ENCODE measurements at places on chromosomes 1 and 21.

- no peak for DNase-seq
Observed at GRCh38 chr1:203589595-203589994, 37.0 kb upstream of the ATP2B4 start.

DNA sequence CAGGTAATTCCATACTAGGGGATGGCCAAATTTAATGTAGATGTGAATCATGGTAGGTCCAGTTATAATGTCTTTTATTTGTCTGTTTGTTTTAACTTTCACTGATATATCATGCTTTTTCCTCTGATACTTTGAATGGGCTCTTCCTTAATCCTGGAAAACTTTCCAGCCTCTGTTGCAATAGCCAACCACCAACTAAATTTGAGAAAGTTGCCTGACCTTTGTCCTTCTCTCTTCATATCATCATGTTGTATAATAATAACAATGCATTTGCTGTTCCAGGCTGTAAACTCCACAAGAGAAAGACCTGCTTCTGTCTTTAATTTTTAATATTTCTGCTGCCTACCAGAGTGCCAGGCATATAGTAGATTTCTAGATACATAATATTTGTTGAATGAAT is 146.1 kb downstream of the HMCN1 start:
- no peak for DNase-seq

- DNase-seq, result no peak
Observed at GRCh38 chr1:164803366-164803765, 244.4 kb downstream of the PBX1 start.

DNA sequence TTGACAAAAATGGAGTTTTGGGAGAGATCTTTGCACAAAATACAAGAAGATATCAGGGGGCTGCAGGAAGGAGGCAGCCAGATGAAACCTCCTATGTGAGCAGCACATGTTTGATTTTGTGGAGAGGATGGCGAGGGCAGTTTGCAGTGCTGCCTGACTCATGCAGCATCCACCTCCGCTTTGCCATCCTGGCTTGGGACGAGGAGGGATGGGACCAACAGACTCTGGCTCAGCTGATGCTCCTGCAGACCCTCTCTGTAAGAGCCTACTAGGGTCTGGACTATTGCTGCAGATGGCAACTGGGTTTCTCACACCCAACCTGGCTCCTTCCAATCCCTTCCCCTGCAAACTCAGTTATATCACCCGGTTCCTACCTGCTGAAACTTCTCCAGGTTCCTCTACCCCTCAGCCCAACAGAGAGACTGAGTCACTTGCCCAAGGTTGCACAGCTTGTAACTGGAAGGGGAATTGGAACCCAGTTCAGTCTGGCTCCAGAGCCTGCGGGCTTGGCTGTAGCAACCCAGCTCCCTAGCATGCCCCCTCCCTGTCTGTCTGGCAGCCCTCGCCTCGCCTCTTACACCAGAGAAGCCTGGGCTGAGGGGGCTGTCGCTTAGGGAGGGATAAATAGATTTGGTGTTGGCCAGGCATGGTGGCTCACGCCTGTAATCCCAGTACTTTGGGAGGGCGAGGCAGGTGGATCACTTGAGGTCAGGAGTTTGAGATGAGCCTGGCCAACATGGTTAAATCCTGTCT is 205.8 kb downstream of the PTPRU start:
- no peak for DNase-seq

Data from K562 (cell line).